ENCODE measurements at places on chromosomes 4 and X.
A peak's percentile ranks its signal among the peaks of the same experiment; 100 is the strongest.

GRCh38 chr4:26013629-26014028 lies 99.6 kb downstream of the SMIM20 start:
- no peak for DNase-seq

GRCh38 chrX:19611636-19612376 lies 96.5 kb upstream of the MAP3K15 start:
- DNase-seq, result no peak

DNA sequence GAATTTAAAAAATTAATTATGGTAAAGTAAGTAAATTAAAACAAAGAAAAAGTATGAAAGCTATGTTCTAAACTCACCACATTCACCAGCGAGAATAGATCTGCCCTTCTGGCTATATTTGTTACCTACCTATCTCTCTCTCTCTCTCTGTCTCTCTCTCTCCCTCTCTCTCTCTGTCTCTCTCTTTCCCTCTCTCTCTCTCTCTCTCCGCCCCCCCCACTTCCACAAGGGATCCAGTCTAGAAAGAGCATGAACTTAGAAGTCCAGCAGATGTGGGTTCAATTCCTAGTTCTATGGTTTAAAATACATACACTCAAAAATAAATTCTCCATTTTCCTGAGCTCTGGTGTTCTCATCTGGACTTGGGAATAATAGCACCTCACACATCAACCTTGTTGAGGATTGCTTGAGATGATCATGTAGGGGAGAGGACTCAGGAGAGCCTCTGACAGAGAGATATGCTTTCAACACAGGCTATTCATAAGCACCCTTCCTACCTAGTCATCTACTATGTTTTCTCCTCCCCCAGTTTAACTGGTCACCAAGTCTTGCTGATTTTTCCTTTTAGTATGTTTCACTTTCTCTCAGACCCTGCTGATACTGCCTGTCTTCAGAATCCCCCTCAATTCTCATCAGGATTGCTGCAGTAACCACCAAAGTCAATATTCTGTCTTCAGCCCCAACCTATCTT lies 64.7 kb downstream of the SLC7A11 start:
- DNase-seq, result no peak

GRCh38 chrX:17453788-17454187 lies 78.8 kb downstream of the NHS start:
- no peak for DNase-seq

DNA sequence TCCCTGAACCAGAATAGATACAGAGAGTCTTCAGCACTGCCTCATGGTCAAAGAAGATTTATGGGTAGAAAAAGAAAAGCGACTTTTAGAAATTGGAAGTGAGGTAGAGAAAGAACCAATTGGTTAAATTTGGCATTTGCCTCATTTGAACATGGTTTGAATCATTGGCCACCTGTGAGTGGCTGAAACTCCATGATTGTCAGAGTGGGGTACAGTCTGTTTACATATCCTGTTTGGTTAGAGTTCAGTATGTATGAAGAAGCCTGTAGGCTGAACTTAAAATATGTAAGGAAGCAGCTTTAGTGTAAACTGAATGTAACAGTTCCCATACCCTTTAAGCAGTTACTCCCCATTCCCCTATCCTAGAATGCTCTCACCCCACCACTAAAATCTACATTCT lies 76.0 kb upstream of the CTSO start:
- no peak for DNase-seq

DNA sequence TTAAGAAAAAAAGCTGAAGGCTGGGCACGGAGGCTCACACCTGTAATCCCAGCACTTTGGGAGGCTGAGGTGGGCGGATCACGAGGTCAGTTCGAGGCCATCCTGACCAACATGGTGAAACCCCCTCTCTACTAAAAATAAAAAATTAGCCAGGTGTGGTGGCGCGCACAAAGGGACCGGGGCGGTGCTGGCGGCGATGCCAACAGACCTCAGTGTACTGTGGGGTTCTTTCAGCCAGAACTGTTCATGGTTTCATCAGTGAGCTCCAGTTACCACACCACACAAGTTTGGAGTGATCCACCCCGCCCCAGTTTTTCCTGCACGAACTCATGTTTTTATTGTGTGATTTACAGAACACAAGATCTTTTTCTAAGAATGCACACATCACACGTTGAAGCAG lies 21.2 kb upstream of the IRAK1 start:
- no peak for DNase-seq

DNA sequence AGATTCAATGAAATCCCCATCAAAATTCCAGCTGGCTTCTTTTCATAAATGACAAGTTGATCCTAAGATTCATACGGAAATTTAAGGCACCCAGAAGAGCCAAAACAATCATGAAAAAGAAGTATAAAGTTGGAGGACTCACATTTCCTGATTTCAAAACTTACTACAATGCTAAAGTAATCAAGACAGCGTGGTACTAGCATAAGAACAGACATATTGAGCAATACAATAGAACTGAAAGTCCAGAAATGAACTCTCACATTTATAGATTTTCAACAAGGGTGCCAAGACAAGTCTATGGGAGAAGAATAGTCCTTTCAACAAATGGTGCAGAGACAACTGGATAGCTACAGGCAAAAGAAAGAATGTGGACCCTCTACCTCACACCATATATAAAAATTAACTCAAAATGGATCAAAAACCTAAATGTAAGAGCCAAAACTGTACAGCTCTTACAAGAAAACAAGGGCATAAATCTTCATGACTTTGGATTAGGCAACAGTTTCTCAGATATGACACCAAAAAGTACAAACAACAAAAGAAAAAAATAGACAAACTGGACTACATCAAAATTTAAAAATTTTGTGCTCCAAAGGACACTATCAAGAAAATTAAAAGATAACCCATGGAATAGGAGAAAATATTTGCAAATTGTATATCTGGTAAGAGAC lies 28.5 kb downstream of the SASH3 start:
- no peak for DNase-seq

- DNase-seq, result no peak
Measured at GRCh38 chrX:120499301-120500072, 30.4 kb upstream of the LAMP2 start.

DNA sequence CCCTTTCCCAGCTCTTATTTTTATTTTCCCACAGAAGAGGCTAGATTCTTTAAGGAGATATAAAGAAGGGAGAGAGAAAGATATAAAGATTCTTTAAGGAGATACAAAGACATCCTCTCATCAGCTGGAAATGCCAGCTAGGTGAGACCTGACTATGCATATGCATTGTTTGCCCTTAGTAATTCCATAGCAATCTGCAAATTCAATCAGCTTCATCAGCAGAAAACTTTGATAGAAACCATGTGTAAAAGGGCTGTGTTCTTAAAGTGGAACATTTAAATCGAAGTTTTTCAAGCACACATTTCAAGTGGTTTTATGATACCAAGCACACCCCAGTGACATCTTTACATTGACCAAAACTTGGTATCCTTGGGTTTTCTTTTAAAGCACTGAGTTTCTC lies 24.1 kb downstream of the FHL1 start:
- DNase-seq, result no peak

- DNase-seq, result no peak
Measured at GRCh38 chr4:87019898-87020297, 85.1 kb downstream of the AFF1 start.

DNA sequence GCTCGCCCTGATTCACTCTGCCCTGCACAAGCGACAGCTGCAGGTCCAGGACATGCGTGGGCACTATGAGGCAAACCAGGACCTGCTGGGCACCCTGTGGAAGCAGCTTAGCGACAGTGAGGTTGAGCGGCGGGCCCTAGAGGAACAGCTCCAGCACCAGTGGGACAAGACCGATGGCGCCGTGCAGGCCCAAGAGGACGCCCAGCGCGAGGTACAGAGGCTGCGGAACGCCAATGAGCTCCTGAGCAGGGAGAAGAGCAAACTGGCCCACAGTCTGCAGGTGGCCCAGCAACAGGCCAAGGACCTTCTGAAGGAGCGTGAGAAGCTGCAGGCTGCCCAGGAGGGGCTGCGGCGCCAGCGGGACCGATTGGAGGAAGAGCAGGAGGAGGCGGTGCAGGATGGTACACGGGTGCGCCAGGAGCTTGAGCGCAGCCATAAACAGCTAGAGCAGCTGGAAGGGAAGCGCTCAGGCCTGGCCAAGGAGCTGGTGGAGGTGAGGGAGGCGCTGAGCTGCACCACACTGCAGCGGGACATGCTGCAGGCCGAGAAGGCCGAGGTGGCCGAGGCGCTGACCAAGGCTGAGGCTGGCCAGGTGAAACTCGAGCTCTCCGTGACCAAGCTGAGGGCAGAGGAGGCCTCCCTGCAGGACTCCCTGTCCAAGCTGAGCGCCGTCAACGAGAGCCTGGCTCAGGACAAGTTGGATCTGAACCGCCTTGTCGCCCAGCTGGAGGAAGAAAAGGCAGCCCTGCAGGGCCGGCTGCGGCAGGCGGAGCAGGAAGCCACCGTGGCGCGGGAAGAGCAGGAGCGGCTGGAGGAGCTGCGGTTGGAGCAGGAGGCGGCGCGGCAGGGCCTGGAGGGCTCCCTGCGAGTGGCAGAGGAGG lies 12.8 kb downstream of the SMIM10L2A start:
- DNase-seq, result no peak

GRCh38 chrX:47562615-47563243 lies 1.7 kb downstream of the ARAF start:
- DNase-seq, result no peak

- DNase-seq, result peak; percentile 39
Measured at GRCh38 chrX:39896951-39897740, 200.6 kb downstream of the BCOR start.

DNA sequence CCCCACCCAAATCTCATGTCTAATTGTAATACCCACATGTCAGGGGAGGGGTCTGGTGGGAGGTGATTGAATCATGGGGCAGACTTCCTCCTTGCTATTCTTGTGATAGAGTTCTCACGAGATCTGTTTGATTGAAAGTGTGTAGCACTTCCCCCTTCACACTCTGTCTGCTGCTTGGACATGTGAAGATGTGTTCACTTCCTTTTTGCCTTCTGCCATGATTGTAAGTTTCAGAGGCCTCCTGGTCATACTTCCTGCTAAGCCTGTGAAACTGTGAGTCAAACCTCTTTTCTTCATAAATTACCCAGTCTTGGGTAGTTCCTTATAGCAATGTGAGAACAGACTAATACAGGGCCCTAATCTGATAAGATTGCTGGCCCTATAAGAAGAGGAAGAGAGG lies 1514.8 kb downstream of the RPA4 start:
- DNase-seq, result no peak

GRCh38 chr4:85615952-85616351 lies 141.0 kb downstream of the ARHGAP24 start:
- no peak for DNase-seq

GRCh38 chrX:154431341-154431740 lies 2.9 kb downstream of the ATP6AP1 start:
- no peak for DNase-seq

DNA sequence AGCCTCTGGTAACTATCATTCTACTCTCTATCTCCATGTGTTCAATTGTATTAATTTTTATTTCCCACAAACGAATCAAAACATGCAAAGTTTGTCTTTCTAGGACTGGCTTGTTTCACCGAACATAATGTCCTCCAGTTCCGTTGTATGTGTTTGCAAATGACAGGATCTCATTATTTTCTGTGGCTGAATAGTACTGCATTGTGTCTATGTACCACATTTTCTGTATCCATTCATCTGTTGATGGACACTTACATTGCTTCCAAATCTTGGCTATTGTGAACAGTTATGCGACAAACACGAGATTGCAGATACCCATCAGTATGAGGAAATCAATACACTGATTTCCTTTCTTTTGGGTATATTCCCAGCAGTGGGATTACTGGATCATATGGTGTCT lies 8.4 kb upstream of the LDOC1 start:
- no peak for DNase-seq

GRCh38 chr4:16365036-16365569 lies 138.8 kb upstream of the TAPT1 start:
- no peak for DNase-seq

- no peak for DNase-seq
Measured at GRCh38 chrX:133958997-133959688, 26.3 kb downstream of the GPC3 start.

DNA sequence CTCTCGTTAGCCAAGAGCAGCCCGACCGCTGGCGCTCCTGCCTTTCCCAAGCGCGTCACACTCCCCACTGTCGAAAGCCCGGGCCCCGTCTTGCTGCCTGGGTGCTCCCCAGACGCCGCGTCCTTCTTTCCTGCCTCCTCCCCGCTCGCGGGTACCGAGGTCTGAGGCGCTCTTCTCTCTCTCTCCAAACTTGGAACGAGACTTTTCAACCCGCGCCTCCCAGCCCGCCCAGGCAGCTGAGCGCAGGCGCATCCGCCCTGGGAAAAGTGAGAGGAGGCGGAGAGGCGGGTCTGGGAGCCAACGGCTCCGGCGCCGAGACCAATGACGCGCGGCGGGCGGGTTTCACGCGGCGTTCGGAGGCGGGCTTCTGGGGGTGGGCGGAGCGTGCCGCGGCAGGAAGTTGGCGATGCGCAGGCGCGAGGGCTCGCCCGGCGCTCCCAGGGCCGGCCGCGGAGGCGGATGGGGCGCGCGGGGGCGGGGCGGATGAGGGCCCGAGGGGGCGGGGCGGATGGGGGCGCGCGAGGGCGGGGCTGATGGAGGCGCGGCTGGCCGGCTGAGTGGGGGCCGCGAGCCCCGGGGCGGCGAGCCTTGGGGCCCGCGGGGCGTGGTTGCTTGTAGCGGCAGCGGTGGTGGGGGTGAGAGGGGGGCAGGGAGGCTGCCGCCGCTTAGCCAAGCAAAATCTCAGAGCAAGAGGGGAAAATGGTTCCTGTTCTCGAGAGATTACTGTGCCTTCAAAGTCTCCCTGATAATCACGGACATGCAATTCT lies at the start of gene RBBP7:
Gene RBBP7 (minus strand): TSS at position 268 of the 767 bp plus-strand sequence. CDS start 309 bp downstream, outside the sequence.
- peak; percentile 72 for DNase-seq

- DNase-seq, result no peak
Measured at GRCh38 chrX:19046343-19047215, 62.7 kb upstream of the PHKA2 start.

DNA sequence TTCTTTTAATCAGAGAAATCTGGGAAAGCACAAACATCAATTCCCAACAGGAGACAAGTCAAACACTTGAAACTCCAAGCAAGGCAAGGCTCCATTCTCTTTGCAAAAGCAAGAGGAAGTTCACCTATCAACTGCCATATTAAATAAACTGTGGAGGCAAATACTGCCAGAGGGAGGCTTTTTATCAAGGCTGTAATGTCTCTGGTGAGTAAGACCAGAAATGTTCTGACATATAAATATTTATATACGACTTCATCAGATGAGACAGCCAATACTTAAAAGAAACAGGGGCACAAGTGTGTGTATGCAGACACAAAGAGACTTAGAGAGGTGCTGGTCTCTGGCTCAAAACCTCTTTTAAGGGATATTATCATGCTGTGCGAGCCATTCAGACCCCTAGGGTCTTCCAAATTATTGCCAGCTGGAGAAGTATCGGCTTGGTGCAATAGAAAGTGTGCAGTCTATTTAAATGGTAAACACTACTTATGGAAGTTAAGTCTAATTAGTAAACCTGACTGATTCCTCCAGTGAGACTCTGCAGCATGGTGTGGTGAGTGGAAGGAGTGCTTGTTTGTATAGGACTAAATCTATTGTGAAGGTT lies 24.4 kb downstream of the DCX start:
- no peak for DNase-seq

GRCh38 chr4:159950707-159951106 lies 847.8 kb downstream of the RAPGEF2 start:
- no peak for DNase-seq

All from AG04450 (cell line).